ENCODE measurements at places on chromosomes 16 and 17.
A peak's percentile ranks its signal among the peaks of the same experiment; 100 is the strongest.

GRCh38 chr17:74356646-74357465, 4.8 kb downstream of the BTBD17 start:
- no peak for DNase-seq

GRCh38 chr16:31400191-31400590, 7.1 kb downstream of the ITGAD start:
- DNase-seq, result no peak

DNA sequence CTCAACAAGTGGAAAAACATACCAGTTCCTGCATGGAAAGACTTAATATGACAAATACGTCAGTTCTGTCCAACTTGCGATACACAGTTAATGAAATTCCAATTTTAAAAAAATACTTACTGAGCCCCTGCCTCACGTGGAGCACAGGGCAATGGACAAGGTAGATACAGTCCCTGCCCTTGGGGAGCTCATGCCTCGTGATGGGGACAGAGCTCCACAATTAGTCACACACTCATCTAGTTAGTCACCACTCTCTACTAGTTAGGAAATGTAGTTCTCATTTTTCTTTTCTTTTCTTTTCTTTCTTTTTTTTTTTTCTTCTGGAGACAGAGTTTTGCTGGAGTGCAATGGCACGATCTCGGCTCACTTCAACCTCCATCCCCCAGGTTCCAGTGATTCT, 74.7 kb upstream of the CDH5 start:
- DNase-seq, result no peak

DNA sequence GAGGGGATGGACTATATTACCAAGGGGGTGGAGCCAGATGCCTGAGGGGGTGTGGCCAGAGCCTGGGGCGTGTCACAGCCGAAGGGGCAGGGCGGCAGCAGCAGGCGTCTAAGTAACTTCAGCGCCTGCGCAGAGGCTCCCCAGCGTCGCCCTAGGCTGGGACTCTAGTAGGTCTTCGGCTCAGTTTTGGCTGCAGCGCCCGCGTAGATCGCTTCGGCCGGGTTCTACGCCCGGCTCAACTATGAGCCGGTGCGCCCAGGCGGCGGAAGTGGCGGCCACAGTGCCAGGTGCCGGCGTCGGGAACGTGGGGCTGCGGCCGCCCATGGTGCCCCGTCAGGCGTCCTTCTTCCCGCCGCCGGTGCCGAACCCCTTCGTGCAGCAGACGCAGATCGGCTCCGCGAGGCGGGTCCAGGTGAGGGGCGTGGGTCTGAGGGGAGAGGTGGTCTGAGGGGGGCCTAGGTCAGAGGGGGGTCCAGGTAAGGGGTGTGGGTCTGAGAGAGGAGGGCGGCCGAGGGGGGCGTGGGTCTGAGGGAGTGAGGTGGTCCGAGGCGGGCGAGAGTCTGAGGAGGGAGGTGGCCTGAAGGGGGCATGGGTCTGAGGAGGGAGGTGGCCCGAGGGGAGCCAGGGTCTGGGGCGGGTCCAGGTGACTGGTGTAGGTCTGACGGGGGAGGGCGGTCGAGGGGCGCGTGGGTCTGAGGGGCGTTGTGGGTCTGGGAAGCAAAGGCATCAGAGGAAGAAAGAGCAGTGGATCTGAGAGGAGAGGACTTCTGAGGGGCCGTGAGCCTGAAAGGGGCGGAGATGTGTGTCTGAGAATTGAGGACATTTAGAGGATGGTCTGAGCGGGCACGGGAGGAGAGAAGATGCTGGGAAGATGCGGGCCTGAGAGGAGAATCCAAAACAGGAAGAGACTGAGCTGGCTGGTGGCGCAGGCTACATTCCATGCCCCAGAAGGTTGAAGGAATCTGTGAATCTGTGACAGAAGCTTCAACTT, at the start of gene LPCAT2:
TSS of gene LPCAT2 (plus strand) at position 132 of the 991 bp plus-strand sequence. CDS start at position 242, 110 bp downstream.
- DNase-seq, result peak; percentile 43

DNA sequence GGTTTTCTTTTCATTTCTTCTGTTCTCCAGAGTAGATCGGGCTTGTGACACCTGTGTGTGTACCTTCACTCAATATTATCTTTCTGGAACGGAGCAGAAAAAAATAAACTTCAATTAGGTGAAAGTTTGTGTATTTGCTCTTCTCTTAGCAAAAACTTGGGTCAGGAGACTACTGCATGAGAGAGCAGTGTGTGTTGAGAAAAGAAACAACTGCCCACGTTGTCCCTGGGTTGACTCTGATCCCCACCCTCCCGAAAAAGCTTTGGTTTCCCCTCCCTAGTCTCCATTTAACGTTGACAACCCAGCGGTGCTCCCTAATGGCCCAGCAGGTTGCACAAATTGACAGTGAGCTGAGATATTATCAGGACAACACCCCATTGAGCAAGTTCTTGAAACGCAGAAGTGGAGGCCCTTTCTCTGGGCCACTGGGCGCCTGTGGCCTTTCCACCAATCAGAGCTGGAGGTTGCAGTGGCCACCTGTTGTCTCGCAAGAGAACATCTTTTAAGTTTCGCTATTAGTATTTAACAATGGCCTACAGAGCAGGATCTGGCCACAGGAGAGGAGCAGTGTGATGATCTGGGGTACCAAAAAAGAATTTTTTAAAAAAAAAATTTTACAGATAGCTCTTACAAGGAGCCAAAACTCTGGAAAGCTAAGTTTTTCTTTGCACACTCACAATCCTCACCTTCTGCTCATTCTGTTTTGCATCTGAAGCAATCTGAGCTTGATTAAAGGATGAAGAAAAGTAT, 1.5 kb upstream of the TOX3 start:
- no peak for DNase-seq

DNA sequence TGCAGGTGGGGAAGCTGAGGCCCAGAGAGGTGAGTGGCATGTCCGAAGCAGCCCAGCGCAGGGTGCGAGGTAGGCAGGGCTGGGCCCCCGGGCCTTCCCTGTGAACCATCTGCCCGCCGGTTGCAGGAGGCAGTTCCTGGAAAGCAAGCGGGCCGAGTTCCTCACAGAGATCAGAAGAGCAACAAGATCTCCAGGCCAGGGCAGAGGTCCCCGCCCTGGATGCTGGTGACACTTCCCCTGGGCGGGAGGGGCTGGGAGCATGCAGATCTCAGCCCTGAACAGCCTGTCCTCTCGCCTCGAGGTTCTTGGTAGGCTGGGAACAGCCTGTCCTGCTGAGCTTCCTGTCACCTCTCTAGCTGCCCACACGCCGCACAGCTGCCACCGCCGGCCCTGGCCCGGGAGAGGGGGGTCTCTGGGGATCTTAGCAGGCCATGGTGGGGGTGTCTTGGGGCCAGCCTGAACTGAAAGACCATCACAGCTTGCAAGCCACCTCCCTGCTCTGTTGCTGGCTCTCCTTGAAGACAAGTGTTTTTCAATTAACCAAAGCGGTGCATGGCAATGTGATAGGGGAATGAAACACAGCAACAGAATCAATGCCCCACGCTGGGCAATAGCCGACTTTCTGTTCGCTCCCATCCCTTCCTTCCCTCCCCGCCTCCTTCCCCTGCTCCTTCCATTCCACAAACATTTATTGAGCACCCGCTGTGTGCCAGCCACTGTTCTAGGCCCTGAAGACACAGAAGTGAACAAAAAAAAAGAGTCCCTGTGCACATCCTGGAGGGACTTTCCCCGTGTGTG, 31.7 kb downstream of the SOCS1 start:
- peak; percentile 40 for DNase-seq

DNA sequence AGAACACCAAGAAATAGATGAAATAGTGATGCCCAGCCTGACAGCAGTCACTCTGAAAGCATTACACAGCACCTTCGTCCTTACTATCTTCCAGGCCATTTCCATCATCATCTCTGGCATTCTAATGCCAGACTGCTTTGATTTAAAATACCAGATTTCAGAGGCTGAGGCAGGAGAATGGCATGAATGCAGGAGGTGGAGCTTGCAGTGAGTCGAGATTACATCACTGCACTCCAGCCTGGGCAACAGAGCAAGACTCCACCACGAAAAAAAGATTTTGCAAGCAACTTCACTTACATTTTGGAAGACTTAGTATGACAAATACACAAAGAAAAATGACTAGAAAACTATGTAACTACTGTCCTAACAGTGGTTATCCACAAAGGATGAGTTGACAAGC, 244.0 kb downstream of the CPPED1 start:
- DNase-seq, result no peak

- no peak for DNase-seq
Measured at GRCh38 chr17:27630607-27631410, at the start of gene LGALS9. TSS of gene LGALS9 (plus strand) at chr17:27631188. CDS start at chr17:27631266, 78 bp downstream.

DNA sequence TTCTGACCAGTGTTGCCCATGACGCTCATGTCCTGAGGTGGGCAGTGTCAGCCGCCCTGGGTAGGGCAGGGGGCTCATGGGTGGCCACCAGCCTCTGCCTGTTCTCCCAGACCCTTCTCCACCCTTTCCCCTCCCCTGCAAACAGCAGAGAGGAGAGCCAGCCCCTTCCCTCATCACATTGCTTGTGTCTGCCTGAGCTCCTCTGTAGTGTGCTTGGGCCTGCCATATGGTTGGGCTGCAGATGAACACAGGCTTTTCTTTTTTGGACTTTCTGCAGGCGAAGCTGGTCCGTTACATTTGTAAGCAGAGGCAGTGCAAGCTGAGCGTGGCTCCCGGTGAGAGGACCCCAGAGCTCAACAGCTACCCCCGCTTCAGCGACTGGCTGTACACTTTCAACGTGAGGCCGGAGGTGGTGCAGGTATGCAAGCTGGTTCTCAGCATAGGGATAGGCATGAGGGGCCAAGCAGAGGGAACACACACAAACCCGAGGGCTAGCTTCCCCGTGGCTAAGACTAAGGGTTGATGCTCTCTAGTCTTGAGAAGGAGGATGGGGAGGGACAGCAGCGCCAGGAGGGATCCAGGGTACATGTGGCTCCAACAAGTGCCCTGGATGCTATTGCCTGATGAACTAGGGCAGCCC, 80.6 kb upstream of the LGALS9 start:
- no peak for DNase-seq

GRCh38 chr17:49508866-49509587, 13.9 kb downstream of the NGFR start:
- DNase-seq, result no peak

GRCh38 chr17:65677932-65678331, 116.5 kb upstream of the AXIN2 start:
- DNase-seq, result no peak

GRCh38 chr17:20053361-20053964, 44.3 kb downstream of the SPECC1 start:
- DNase-seq, result no peak

DNA sequence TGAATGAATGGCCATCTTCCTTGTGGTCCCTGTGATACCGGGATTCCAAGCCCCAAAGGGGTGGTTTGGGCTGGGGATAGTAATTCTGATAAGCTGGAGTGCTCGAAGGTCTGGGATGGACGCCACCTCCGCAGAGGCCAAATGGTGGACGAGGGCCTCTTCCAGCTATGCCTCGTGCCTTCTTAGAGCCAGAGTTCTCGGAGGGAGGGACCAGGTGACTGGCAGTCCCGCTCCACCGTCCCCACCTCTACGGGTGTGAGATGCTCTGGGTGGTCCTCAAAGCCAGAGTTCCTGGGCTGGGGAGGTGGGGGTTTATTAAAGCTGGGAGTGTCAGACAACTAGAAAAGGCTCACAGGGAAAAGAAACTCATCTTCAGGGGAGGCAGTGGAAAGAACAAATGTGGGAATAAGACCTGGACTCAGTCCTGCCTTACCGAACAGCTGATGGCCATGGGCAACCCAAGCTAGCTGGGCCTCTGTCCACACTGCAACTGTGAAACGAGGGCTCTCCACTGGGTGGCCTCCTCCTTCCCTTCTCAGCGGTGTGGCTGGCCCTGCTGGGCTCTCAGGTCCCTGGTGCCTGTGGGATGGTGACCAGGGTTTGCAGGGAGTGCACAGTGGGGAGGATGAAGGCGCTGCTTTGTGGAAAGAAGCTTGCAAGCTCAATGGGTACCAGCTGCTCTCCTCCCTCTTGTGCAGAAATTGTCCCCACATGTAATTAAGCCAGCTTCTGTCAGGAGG, 75.2 kb downstream of the N4BP1 start:
- DNase-seq, result no peak

DNA sequence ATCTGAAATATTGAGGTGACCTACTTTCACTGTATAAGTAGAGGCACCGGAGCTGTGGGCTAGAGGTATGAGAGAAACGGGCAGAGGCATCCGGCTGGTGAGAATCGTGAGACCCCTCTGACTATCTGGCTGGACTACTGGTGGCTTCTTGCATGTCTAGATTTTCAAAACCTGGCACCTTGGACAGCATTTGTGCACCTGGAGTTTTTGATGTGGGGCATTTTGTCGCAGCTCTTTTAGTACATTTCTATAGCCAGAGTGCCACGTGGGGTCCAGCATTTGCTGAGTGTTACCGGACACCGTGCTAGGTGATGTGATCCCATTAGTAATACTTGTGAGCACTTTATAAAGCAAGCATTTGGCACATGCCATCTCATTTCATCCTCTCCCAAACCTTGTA, 32.6 kb upstream of the SHISA9 start:
- no peak for DNase-seq

DNA sequence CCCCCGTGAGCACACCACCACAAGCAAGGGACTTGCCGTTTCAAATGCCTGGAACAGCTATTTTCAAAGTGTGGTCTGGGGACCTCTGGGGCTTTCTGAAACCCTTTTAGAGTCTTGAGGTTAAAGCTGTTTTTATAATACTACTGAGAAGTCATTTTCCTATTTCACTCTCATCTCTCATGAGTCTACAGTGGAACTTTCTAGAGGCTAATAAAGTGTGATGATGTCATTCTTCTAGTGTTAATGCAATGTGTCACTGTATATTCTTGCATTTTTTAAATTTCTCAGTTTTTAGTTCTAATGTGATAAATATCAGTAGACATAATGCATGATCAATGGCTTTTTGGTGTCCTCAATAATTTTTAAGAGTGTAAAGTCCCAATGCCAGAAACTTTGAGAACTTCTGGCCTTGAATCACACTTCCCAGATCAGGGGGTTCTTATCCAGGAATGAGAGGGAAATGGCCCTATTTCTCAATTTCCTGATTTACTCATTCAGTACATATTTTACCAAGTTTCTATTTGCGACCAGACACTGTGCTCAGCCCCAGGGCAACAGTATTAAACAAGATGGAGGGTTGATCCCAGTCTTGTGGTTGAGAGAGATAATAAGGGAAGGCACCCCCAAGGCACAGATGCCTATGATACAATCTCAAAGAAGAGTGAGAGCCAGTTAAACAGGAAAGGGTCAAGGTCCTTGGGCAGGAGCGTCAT, 444.0 kb downstream of the HS3ST3B1 start:
- DNase-seq, result no peak

GRCh38 chr16:85173146-85173980, 61.1 kb upstream of the CIBAR2 start:
- no peak for DNase-seq

GRCh38 chr17:9175700-9176467, 154.6 kb downstream of the NTN1 start:
- DNase-seq, result no peak

Measured in stimulated activated CD4-positive, alpha-beta T cell treated with anti-CD3 and anti-CD28 coated beads, Interleukin-12 subunit alpha, Interleukin-12 subunit beta, amount 100 ng/mL, for 24 hours (primary cell).